ENCODE measurements at places on chromosomes 6 and 20.
A peak's percentile ranks its signal among the peaks of the same experiment; 100 is the strongest.

DNA sequence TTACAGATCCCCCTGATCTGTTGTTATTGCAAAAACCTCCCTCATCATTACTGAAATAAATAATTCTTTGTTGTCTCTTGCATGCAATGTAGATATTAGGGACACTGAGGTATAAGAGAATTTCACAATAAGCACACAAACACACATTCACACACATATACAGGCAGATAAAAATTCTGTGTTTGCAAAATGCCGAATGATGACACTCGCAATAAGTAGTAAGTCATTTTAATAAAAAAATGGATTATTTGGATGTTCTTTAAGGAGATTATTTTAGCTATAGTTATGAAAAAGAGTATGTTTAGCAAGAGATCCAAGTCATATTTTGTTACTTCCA lies 13.6 kb downstream of the DEFB114 start:
- no peak for DNase-seq

DNA sequence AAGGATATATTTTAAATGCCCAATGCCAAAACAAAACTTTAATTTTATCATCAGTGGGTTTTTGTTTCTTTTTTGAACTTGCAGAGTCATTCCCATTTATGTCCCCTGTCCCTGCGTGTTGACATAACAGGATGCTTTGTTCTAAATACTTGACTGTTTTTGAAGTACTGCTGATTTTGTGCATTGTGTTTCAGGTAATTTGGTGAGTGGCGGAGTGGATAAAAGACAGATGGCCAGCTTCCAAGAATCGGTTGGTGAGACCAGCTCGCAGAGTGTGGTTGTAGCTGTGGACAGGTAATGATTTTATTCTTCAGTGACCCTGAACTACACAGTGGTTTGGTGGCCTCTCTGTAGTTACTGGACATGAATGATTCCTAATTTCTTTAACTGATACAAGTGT lies 50.5 kb upstream of the CSE1L start:
- no peak for DNase-seq

- DNase-seq, result no peak
Measured at GRCh38 chr6:132511831-132512220, 1.1 kb downstream of the STX7 start.

- no peak for DNase-seq
Measured at GRCh38 chr20:19222520-19223040, 10.1 kb downstream of the SLC24A3 start.

GRCh38 chr20:43404878-43405277 lies 52.8 kb upstream of the SRSF6 start:
- DNase-seq, result no peak

GRCh38 chr6:28648035-28648877 lies 122.6 kb downstream of the GPX5 start:
- DNase-seq, result peak; percentile 73

All from HFF-Myc (cell line).